NCI-H1417 (cell line): ENCODE measurements at places on chromosomes 5 and 9.
A peak's percentile ranks its signal among the peaks of the same experiment; 100 is the strongest.

DNA sequence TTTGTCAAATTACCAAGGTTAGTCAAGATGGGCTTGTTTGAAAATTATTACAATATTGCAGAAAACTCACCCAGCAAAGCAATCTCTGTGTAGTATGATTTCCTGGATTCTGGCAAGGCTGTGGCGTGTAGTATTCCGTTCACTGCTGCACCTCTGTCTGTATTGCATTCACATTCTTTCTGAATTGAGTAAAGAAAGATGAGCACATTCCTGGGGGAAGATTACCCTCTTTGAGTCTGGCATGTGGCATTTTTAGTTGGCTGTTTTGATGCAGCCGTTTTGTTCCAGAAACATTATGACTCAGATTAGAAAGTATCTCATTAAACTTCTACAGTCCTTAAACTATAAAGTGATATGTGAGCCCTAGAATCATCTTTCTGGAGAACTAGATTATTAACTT is 197.7 kb downstream of the TENT4A start:
- no peak for DNase-seq

- peak; percentile 13 for DNase-seq
These were observed 110.7 kb downstream of the NR6A1 start for GRCh38 chr9:124660341-124660801.

DNA sequence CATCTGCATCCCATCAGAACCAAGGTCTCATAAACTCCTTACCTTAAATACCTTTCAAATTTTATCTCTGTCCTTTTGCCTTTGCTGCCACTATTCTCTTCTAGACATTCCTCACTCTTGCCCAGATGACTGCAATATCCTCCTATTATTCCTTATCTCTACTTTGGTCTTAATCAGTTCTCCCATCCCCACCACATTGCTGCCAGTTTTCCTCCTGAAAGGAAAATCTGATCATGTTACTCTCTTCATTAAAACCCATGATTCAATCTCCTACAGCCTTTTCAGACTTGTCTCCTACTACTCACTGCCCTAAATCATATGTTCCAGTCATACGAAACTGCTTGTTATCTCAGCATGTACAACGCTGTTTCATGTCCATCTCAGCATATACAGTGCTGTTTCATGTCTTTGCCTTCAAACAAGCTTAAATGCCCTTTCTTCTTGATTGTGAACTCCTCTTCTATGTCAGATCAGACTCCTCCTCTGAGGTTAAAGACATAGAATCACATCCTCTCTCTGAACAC is 152.6 kb upstream of the FST start:
- DNase-seq: peak; percentile 1

- no peak for DNase-seq
These were observed 15.3 kb downstream of the BICD2 start for GRCh38 chr9:92749071-92749933.

GRCh38 chr5:40277161-40277906 is 402.4 kb upstream of the PTGER4 start:
- DNase-seq: no peak

GRCh38 chr9:89234205-89235067 is 55.8 kb upstream of the SHC3 start:
- DNase-seq: no peak

DNA sequence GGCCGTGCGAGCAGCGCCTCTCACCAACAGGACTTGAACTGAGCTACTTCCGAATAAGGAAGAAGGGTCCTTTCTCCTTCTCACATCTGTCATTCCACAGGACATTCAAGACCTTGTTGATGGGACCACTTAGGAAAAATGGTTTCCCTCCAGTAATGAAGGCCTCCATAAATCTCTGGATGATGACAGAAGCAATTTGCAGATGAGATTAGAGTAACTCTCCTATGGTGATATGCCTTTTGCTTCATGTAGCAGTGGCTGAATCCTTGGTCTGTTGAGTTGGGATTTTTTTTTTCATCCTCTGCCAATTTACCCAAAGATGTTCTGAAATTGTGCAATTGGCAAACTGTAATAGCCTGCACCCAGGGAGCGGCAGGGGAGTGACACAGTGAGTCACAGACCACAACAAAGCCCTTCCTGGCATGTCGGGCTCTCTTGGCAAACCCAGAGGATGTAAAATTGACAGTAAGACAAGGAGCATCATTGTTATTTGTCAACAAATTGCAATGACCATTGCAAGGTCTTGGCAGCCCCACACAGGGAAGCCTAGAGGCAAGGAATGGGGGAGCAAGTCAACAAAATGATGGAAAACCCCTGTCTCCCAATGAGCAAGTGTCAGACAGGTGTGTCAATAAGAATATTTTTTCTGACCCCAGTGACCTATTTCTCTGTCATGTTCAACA is 275.9 kb downstream of the ACTL7B start:
- no peak for DNase-seq

- DNase-seq: no peak
These were observed 48.2 kb downstream of the HMHB1 start for GRCh38 chr5:143860211-143860610.

DNA sequence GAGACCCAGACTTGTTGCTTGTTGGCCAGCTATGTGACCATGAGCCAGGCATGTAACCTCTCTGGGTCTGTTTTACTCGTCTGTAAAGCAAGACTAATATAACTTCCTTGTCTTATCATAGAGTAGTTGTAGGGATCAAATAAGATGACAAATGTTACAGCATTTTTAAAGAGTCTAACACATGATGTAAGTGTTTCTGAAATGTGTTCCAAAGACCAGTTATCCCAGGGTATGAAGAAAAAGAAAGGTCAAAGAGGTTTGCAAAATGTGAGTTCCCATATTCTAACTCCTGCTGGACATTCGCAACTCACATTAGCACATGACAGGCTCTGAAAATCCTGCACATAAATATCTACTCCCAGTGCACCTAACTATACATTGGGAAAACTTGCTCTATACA is 28.5 kb upstream of the MATR3 start:
- DNase-seq: no peak

- DNase-seq: peak; percentile 84
These were observed 558 bp downstream of the SHROOM1 start for GRCh38 chr5:132829742-132830435.
